ENCODE measurements at places on chromosomes 1 and 21. TPM values are rescaled to one million over a fixed set of nuclear protein-coding genes. Genes with fewer than 3 reads are reported as not detected.
A peak's percentile ranks its signal among the peaks of the same experiment; 100 is the strongest.

Gene S100A3
- 12.8 TPM for total RNA-seq

Gene AMY2A
- not detected for total RNA-seq

Gene BRDT
- not detected for total RNA-seq

Gene NUCKS1
- total RNA-seq = 169 TPM

Gene ZBTB21
- total RNA-seq = 20.5 TPM

- no peak overlapping the region for H3K27ac ChIP-seq
- no peaks in the 10 kb centered on the region for H3K27me3 ChIP-seq
- DNase-seq = no peak
- H3K4me1 ChIP-seq = peaks cover 15% of the 10 kb centered on the region
Measured at GRCh38 chr1:1862905-1863547, 27.9 kb downstream of the GNB1 start.

- H3K4me3 ChIP-seq = no peak overlapping the region
- no peaks in the 10 kb centered on the region for H3K36me3 ChIP-seq
- no peaks in the 10 kb centered on the region for H3K27me3 ChIP-seq
- no peak overlapping the region for H3K27ac ChIP-seq
- no peak for DNase-seq
- no peaks in the 10 kb centered on the region for H3K4me1 ChIP-seq
Measured at GRCh38 chr1:55483523-55483922, 268.4 kb upstream of the USP24 start.

DNA sequence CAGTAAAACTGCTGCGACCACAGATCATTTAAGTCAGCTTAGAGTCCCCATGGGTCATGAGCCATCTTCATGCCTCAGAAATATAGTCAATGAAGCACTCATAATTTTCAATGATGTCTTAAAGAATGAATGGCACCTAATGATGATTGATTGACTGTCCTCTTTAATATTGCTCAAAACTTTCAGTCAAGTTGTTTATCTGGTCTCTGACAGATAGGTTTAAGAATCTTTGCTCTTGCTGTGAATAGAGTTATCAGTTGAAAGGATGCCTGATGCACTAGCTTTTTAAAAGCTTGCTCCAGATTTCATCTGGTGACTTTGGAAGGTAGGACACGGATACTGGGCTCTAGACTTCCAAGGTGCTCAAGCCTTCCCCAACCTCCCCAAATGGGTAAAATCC is 45.1 kb downstream of the COLGALT2 start:
- H3K4me1 ChIP-seq = peaks cover 5% of the 10 kb centered on the region
- no peak for DNase-seq
- H3K36me3 ChIP-seq = no peaks in the 10 kb centered on the region
- H3K27ac ChIP-seq = no peak overlapping the region

- peak; percentile 77 for DNase-seq
- no peaks in the 10 kb centered on the region for H3K27me3 ChIP-seq
Measured at GRCh38 chr1:113615425-113615824, 143.9 kb downstream of the PHTF1 start.
